ENCODE measurements at places on chromosomes 5 and 9. TPM values are rescaled to one million over a fixed set of nuclear protein-coding genes. Genes with fewer than 3 reads are reported as not detected.

The HTR1A gene
- not detected for total RNA-seq

The PRDM9 gene
- not detected for total RNA-seq

The ABITRAM gene
- 6.5 TPM for total RNA-seq

The RIMOC1 gene
- 17.4 TPM for total RNA-seq

The PBX3 gene
- 103 TPM for total RNA-seq

The PPP3R2 gene
- not detected for total RNA-seq

The RPL7A gene
- 2,714 TPM for total RNA-seq

The RLN2 gene
- total RNA-seq: not detected

The CNTLN gene
- total RNA-seq: 11.1 TPM

The ADRA1B gene
- not detected for total RNA-seq

The PCDHGA7 gene
- total RNA-seq: 8.4 TPM

The GPX8 gene
- 124 TPM for total RNA-seq

The EHMT1 gene
- total RNA-seq: 57.0 TPM

The C9 gene
- total RNA-seq: not detected

The LCN15 gene
- total RNA-seq: not detected

The ARRDC1 gene
- 17.2 TPM for total RNA-seq

The SLC6A19 gene
- total RNA-seq: not detected

The SLCO4C1 gene
- not detected for total RNA-seq

The EIF4E1B gene
- not detected for total RNA-seq

The FAM78A gene
- 0.29 TPM for total RNA-seq

The PRLR gene
- total RNA-seq: 0.17 TPM

The SPINK6 gene
- not detected for total RNA-seq

The TAF1L gene
- total RNA-seq: under 0.01 TPM

The ZFP37 gene
- total RNA-seq: 3.0 TPM

The GABRB2 gene
- total RNA-seq: not detected

The TMC1 gene
- not detected for total RNA-seq

The NCS1 gene
- 76.4 TPM for total RNA-seq

The PCDHGA11 gene
- 23.0 TPM for total RNA-seq

The SUSD3 gene
- 1.3 TPM for total RNA-seq

The NME5 gene
- 2.6 TPM for total RNA-seq

The PKD2L2 gene
- total RNA-seq: not detected

The NR2F1-AS1 gene
- 31.4 TPM for total RNA-seq

The CBY3 gene
- total RNA-seq: not detected

The C5orf58 gene
- not detected for total RNA-seq

The NUTM2F gene
- not detected for total RNA-seq
